ENCODE measurements at places on chromosomes 2 and 18.

- no peak for DNase-seq
Observed at GRCh38 chr2:127406454-127406853, 11.8 kb upstream of the PROC start.

DNA sequence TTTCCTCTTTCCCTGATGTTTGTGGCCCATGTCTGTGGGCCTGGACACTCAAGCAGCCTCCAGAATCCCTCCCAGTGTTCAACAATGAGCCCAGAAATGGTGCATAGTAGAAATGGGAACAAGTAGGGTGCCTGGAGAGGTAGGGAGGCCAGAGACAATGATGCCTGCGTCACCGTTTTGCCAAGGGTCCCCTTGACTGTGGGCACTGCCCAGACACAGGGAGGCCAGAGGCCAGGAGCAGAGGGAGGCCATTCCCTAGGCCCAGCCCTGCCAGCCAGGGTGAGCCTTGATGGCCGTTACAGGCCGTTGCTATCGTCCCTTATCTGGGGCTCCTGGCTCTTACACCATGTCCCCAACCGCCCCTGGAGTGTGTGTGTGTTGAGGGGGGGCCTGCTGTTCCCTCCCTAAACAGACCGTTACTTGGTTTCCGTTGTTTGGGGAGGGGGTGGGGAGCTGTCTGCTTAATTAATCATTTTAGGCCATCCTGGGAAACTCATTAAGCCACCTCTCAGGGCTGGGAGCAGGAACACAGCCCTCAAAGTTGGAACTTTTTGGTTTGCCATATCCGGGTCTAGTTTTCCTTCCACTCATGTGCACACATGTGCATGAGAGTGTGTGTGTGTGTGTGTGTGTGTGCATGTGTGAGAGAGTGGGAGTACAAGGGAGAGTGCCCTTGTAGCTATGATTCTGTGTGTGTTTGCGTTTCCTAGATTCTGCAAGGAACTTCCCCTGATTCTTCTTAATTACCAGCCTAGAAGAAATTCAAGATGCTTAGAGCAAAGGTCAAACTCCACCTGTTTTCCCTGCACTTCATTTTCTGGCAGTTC is 135.2 kb upstream of the HAAO start:
- no peak for DNase-seq

DNA sequence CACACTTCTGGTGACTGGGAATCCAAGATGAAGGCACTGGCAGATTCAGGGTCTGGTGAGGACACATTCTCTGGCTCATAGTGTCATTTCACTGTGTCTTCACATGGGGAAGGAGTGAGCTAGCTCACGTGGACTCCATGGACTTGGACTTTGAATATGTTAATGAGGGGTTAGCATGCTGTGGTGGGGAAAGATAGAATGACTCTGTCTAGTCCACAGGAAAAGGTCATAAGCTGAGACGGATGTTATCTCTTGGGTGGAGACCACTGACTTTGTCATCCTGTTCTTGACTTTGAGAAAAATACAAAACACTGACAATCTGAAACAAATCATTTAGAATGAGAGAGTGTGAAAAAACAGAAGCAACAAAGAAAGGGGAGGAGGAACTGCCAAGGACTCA is 145.9 kb downstream of the PIK3C3 start:
- DNase-seq: no peak

DNA sequence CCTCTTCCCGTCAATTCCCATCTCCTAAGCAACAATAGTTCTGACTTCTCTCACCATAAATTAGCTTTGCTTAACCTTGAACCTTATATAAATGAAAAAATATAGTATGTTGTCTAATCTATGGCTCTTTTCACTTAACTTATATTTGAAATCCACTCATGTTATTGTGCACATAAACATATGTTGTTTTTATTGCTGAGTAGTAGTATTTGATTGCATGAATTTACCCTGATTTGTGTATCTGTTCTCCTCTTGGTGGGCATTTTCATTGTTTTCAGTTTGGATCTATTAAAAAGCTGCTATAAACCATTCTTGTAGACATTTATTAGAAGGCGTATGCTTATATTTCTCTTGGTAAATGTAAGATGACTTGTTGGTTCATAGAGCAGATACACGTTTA is 874.3 kb upstream of the ZEB2 start:
- DNase-seq: no peak

- DNase-seq: no peak
Observed at GRCh38 chr2:100397976-100398375, 19.5 kb downstream of the CHST10 start.

DNA sequence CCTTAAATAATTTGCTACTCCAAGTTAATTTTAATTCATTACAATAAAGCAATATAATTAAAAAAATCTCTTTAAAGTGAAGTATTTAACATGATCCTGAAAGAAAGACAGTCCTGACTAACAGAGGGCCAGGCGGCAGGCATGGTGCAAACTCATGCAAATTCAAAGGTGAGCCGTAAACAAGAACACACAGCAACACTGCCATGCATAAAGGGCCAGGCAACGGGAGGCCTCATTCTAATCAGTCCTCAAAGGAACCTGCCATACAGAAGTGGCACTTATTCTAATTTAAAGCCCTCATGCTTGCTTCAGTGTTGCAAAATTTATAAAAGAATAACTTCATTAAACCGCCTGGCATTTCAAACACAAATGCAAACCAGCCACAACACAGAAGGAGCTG is 277.0 kb downstream of the ZNF521 start:
- no peak for DNase-seq

DNA sequence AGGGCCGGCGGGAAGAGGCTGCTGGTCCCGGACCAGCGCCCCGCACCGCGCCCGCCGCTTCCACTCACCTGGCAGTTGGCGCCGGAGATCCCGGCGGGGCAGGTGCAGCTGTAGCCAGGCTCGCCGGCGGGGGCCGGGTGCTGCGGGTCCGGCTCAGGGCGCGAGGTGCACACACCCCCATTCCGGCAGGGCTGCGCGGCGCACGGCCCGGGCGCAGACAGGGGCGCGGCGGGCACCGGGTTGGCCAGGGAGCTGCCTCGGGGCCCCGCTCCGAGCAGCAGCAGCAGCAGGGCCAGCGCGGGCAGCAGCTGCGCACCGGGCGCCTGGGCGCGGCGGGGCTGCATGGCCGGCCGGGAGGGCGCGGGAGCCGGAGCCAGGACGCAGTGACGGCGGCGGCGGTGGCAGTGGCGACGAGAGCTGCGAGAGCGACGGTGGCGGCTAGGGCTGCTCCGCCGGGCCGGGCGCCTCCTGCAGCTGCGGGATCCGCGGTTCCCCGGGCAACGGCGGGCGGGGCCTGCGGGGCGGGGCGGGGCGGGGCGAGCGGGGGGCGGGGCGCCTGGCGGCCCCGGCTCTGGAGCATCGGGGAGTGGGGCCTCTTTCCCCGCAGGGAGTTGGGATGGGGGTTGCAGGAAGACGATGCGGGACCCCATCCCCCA is at the start of gene DNER:
Gene DNER, minus strand, starts transcription at position 476 of the 656 bp plus-strand sequence. Its CDS starts 132 bp downstream, at position 344.
- DNase-seq: peak; percentile 0

GRCh38 chr2:182324665-182325064 is 102.2 kb downstream of the PDE1A start:
- DNase-seq: no peak

GRCh38 chr2:23452853-23453420 is 68.0 kb downstream of the KLHL29 start:
- DNase-seq: no peak

DNA sequence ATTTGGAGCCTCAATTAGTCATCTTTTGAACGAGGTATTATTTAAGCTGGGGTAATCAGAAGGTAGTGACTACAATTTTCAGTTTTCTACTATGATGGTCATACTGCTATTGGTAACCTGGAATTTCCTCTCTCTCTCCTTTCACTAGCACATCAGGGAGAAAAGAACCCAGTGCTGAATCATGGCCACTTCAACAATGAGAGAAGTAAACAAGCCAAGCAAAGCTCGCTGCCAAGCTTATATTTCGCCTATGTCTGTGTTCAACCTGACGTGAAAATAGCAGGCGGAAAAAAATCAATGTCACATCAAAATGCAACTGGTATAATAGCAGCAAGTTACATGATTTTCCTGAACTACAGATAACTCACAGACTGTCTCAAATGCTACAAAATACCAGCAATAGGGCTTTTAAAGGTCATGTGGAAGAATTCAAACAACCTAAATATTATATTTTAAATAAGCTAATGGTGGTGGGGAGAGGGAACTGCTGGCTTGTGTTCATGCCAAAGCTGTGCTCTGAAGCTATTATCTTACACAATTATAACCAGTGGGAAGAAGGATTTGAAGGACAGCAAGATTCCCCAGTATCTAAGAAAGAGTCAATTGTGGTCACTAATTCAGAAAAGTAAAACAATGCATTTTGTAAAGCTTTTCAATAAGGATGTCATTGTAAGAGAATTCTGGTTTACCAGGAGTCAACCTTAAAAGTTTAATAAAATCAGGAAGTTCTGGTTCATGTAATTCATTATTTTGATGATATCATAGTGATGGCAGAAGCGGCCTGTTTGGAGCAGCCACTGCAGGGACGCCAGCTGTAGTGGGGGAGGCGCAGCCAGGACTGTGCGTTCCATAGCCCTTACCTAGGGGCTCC is 38.0 kb downstream of the RNF152 start:
- DNase-seq: no peak

DNA sequence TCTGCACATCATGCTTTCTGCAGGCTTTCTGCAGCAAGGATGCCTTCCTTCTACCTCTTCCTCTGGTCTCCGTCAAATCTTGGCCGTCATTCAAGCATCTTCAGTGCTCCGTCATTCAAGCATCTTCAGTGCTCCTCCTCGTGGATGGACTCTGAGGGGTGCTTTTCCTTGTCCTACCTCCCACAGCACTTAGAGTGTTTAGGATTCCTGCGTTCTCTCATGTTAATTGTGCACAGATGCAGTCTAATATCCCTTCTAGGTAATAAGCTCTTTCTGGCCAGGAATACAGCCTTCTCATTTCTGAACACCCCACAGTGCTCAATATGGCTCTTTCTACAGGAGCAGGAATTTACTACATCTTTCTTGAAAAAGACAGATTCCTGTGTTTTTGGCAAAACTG is 59.8 kb downstream of the ZNF236 start:
- no peak for DNase-seq

DNA sequence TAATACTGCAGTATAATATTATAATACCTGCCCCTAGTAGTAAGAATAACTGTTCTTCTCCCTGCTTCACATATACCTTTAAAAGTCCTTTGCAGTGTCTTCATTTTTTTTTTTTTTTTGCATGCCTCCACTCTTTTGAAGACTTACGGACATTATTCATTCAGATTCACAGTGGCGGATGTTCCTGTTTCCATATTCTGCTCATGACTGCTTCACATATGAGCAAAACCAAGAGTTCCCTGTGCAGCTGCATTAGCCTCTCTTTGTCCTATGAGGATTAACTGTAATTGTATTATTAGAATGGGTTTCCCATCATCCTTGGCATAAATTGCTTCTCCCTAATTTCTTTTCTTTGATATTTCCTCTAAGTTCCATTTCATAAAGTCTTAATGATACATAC is 12.8 kb downstream of the IL18RAP start:
- DNase-seq: no peak

DNA sequence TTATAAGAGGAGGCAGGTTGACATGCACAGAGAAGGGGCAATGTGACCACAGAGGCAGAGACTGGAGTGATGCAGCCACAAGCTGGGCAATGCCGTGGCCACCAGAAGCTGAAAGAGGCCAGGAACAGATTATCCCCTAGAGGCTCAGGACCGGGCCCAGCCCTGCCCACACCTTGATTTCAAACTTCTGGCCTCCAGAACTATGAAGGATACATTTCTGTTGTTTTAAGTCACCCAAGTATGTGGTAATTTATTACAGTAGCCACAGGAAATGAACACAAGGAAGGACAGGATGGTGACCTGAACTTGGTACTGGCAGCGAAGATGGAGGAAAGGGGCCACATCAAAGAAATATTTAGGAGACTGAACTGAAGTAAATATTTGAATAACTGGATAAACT is 66.8 kb upstream of the RIOK3 start:
- DNase-seq: no peak

- no peak for DNase-seq
Observed at GRCh38 chr2:212842544-212843185, 304.1 kb upstream of the ERBB4 start.

DNA sequence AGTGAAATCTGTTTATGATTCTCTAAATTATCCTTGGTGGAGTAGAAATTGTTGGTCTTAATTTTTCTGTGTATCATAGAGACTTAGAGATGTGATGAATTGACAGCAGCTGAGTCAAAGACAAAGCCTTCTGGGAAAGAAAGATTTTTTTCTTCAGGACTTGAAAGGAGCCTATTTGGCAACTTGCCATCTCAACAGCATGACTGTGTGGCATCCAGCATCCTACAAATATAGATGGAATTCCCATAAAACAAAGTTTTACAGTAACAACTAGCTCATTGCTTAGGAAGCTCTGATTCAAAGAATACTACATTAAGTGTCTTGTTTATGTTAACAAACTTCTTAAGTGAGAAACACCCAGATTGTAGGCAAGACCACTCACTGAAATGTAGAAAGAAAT is 79.2 kb upstream of the SETBP1 start:
- DNase-seq: no peak

- no peak for DNase-seq
Observed at GRCh38 chr18:8045160-8045883, 478.2 kb downstream of the PTPRM start.

DNA sequence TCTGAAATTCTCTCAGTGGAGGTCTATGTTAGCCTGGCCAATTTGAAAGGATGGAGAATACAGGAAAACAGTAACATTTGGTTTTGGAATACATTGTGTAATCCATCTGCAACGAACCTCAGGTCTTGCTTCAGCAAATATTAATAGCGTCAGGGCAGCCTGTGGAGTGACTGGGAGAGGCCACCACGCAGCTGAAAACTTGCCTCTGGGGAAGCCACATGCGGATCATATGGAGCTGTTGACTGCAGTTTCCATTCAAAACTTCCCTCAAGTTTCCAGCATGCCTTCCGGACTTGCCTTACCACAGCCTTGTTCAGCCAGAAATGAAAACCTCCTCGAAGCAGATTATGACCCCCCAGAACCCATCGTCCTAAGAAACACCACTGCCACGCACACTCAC is 25.7 kb downstream of the BCL11A start:
- DNase-seq: peak; percentile 56

GRCh38 chr2:204743393-204743960 is 198.2 kb downstream of the PARD3B start:
- DNase-seq: no peak

GRCh38 chr2:223165423-223166214 is 113.6 kb downstream of the KCNE4 start:
- no peak for DNase-seq

- peak; percentile 12 for DNase-seq
Observed at GRCh38 chr2:104658144-104658835, 195.6 kb upstream of the POU3F3 start.

DNA sequence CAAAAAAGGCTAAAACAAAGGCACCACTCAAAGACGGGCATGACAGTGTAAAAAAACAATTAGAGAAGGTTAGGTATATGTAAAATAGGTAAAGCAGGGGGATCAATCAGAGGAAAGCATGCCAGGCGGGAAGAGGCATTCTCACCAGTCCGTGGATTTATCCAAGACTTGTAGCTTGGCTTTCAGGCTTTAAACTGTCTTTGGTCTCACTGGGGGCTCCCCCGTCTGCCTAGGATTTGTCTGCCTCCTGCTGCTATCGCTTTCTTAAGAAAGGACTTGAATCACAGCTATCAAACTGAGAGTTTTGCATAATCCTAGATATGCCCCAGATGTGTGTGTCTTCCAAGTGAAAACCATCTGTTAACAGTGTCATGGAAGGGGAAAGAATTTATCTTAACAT is 11.1 kb upstream of the GORASP2 start:
- DNase-seq: no peak

GRCh38 chr18:56233595-56233994 is 404.8 kb downstream of the TXNL1 start:
- DNase-seq: peak; percentile 25
